ENCODE measurements at places on chromosomes 1 and 21.

DNA sequence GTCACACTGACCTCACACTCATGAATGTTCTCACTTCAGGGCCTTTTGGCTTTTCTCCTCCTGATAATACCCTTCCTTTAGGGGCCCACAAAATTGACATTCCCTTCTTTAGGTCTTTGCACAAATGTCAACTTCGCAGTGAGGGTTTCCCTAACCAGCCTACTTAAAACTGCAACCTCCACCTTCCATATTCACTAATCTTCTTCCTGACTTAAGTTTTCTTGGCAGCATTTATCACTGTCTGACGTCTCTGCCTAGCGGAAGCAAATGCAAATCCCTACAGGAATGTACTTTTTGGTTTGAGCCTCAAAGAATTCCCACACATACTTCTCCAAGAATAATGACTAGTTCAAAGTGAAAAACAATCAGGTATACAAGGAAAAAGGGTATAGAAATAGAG is 32.8 kb downstream of the INTS7 start:
- DNase-seq, result no peak

- DNase-seq, result no peak
Observed at GRCh38 chr1:15736892-15737261, 819 bp downstream of the SLC25A34 start.

- DNase-seq, result no peak
Observed at GRCh38 chr1:214289574-214290272, 8.8 kb downstream of the SMYD2 start.

- DNase-seq, result no peak
Observed at GRCh38 chr1:45008516-45008915, 2.6 kb downstream of the HECTD3 start.

- no peak for DNase-seq
Observed at GRCh38 chr21:33112681-33113080, 42.7 kb downstream of the OLIG1 start.

GRCh38 chr1:79982211-79982610 is 975.7 kb upstream of the ADGRL4 start:
- DNase-seq, result no peak

- no peak for DNase-seq
Observed at GRCh38 chr1:44834328-44834727, 8.7 kb downstream of the PTCH2 start.

DNA sequence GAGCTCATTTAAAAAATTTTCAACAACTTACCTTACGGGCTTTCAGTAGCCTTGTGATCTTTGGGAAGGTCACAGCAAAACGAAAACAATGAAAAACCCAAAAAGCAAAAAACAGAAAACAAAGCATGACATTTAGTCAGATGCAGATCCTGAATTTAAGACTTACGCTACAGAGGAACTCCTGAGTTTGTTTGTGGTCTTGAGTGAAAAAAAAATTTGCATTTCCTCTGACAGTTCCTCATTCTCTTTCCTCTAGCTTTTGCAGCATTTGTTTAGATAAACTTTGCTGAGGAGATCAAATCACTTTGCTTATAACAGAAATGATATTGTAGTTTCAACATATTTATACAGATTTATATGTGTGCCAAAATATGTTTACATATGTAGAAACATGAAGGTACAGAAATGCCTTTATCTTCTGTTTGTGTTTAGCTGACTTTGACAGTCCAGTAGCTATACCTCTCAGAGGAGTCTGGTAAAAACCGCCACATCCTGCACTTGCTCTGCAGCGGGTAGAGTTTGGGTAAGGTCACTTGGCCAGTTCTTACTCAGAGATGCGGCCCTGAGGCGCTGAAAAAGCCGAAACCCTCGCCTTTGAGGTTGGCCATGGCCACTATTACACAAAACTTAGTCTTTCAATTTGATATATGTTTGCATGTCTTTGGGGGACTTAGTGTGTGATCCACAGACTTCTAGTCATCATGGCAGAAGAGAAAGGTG is 142.5 kb downstream of the TNR start:
- DNase-seq, result no peak

GRCh38 chr1:64062941-64063581 is 140.4 kb upstream of the UBE2U start:
- no peak for DNase-seq

DNA sequence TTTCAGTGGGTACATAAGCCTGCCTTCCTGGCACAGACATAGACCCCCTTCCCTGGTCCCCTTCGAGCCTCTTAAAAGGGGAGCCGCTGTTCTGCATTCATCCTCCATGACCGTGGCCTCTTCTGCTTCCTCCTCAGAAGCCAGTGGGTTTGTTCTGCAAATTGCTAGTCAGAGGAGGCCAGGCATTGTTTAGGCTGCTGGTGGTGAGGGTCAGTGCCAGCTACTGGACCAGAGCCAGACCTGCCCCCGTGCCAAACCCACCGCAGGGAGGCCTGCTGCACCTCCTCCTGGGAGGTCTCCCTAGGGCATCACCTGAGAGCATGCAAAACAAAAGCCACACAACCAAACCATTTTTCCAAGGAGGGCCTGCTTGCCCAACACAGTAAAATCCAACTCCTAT is 178.4 kb downstream of the MIS18A start:
- DNase-seq, result no peak

GRCh38 chr1:44707959-44708831 is 22.8 kb downstream of the RNU5D-1 start:
- no peak for DNase-seq

DNA sequence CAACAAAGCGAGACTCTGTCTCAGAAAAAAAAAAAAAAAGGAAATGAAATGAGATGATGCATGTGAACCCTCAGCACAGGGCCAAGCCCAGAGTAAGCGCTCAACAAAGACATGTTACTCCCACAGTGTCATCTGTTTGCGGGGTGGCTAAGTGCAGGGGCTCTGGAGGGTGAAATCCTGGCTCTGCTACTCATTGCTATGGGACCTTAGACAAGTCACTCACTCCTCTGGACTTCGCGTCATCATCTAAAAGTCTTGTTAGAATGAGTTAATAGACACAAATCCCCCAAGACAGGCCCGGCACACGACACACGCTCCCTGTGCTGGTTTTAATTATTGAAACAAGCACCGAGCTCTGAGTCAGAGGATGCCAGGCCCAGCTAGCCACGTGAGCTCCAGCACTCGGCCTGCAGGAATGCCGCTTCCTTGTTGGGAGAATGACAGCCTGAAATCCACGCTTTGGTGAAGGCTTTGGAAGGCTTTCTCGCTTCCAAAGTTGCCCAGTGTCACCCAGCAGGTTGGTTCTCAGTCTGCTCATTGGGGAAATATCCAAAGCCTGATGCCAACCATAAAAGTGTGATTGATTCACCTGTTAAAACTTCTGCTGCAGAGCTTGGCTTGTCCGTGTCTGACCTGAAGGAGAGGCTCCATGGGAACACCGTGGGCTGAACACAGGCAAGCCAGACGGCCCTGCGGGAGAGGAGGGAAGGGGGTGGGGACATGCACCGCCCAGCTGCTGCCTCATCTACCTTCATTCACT is 36.7 kb upstream of the TARDBP start:
- no peak for DNase-seq

DNA sequence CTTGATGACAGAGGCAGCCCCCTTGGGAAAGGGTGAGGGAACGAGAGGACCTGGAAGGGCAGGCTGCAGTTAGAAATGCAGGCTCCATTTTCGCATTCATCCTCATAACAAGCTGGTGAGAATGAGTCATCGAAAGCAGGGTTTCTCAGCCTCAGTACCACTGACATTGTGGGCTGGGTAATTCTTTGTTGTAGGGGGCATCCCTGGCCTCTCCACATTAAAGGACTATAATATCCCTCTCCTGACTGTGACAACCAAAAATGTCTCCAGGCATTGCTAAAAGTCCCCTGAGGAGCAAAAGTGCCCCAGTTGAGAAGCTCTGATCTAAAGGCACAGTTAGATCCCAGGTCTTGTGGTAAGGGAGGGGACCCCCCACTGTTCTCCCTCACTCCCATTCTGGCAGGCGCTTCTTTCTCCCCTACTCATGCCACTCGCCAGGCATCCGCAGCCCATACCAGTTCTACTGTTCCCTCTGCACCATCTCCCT is 20.4 kb downstream of the KCNN3 start:
- DNase-seq, result no peak

GRCh38 chr1:101073836-101074235 is 48.3 kb upstream of the DPH5 start:
- no peak for DNase-seq

GRCh38 chr1:156492013-156492590 is 8.5 kb downstream of the MEF2D start:
- no peak for DNase-seq

GRCh38 chr1:21721295-21721985 is 52.3 kb upstream of the RAP1GAP start:
- DNase-seq, result no peak

DNA sequence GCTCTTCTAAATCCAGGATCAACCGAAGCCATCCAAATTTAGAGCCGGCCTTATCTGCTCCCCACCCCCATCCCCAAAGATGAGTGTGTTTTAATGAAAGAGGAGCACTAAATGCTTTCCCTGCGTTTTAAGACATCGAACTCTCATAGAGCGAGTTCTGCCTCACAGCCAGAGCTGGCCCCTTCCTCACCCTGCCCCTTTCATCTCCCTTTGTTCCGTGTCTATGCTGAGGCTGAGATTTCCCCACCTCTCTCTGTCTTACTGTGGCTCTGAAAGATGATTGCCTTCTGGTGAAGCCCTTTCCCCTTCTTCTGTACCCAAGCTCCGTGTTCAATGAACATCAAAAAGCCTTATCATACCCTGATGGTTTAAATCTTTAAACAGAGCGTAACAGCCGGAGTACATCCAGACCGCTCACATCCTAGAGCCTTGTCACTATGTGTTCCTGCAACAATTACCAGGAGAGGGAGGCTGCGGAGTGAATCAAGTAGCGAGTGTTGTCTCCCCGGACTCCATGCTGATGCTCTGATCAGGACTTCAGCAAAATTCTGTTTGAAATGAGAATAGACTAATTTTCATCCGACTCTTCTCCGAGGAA is 110.1 kb downstream of the ZNF326 start:
- no peak for DNase-seq

DNA sequence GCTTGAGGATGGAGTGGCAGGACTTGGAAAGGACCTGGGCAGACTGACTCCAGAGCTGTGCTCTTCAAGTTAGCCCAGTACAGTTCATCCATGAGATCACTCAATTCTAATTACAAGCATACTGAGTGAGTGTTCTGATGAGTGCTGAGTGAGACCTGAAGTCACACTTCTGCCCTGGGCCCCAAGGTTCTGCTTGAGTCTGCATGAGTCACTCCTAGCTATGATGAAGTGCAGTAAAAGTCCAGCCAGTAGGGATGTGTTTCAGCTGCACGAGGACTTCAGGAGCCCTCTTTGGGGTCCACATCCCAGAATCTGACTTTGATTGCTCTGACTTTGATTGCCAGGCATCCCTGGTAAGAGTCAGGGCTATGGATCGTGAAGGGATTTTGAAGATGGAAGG is 35.8 kb downstream of the PLEKHA6 start:
- DNase-seq, result no peak

DNA sequence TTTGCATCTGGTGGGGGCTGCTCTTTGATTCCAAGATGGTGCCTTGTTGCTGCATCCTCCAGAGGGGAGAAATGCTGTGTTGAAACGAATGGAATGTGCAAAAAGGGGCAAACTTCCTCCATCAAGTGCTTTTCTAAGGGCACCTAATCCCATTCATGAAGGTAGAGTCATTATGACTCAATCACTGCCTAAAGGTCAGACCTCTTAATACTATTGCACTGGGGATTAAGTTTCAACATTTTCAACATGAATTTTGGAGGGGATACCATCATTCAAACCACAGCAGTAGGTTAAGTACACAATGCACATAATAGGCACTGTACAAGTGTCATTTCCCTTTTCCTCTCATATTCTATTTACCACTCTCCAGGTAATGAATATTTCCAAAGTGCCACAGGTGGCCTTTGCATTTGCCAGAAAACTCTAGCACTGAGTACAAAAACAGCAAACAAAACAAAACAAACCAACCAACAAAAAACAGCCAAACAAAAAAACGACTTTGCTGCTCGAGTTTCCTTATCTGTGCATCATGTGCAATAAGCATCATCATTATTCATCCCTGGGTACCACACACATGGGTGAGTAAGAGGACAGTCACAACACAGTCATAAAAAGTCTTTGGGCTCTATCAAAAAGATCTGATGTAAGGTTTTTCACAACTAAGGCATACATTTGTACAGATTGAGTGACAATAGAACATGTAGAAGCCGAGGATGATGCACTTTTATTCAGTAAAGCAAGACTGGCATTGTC is 42.5 kb downstream of the IFI44 start:
- no peak for DNase-seq

- no peak for DNase-seq
Observed at GRCh38 chr21:36211660-36212512, 55.3 kb downstream of the DOP1B start.

DNA sequence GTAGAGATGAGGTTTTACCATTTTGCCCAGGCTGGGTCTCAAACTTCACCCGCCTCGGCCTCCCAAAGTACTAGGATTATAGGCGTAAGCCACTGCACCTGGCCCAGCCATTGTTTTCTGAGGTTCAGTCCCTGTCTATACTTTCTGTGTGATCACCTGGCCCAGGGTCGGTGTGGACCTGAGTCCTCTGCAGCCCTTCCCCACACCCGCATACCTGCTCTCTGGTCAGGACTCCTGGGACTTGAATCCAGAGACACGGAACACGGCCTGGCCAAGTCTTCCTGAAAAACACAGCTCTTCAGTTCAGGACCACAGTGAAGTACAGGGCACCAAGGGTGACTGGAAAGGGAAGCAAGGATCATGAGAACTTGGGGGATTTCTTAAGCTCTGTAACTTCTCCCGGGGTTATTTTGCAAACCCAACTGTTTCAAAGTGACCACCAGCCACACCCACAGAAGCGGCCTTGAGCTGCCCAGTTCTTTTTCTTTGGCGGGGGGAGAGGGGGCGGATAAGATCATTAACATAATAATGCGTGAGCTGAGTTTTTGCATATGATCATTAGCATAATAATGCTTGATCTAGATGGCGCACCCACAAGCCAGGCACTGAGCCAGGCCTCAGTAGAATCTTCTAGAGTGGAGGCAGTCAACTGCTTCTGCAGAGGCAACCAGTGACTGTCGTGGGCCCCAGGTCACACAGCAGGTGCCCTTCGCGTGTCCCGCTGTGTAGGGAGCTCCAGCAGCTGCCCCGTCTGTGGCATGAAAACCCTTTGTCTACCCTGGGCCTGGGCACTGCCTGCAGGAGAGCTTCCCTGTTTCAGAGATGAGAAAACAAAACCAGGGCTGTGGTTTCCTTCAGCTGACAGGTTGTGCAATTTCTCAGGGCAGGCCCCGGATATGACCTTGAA is 1.7 kb upstream of the NADK start:
- peak; percentile 48 for DNase-seq

DNA sequence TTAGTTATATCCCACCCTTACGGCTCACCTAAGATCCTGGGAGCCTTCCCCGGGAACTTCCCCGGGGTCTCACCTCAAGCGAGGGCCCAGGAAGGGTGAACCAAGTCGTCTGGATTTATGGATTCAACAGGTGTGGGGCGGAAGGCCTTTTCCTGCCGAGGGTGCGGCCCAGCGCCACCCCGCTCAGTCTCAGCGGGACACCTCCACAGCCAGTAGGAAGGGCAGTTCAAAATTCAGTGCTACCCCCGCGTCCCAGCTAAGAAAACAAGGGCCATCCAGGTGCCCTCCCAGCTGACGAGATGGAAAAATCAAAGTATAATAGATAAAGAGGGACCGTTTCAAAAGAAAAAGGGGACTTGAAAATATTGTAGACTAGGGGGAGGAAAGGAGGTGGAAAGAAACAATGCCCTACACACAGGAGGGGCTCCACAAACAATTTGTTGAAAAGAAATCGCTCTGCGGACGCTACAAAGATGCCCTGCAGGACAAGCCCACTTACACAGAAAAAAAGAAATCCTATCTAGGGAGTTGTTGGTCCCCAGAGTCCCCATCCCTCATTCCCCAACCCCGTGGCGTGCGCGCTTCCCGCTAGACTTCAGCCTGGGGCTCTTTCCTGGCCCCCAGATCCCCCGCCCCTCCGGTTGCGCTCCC is 1.3 kb downstream of the SLC2A1 start:
- no peak for DNase-seq

Data from T-cell (primary cell).